Kidney (tissue), 22 donors: ENCODE measurements at places on chromosomes 2 and 18. TPM values are rescaled to one million over a fixed set of nuclear protein-coding genes. Genes with fewer than 3 reads are reported as not detected.

GRCh38 chr2:47127862-47128543 lies 27.1 kb downstream of the STPG4 start:
- DNase-seq: no peak

GRCh38 chr18:63895190-63895589 lies 7.7 kb downstream of the SERPINB2 start:
- no peak for DNase-seq

DNA sequence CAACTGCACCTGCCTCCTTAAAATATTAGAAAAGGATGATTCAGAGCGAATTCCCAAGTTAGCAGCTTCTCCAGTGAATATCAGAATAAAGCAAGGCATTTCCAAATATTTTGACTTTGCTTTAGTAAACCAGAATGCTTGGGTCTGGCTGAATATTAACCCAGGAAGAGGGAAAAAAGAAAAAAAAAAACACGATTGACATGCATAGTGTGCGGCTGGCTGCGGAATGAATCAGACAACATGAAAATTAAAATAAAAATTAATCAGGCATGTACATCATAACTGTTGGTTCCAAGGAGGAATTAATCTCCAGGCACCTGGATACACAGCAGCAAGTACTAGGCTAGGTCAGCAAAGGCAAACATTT lies 105.8 kb upstream of the NCKAP5 start:
- no peak for DNase-seq

DNA sequence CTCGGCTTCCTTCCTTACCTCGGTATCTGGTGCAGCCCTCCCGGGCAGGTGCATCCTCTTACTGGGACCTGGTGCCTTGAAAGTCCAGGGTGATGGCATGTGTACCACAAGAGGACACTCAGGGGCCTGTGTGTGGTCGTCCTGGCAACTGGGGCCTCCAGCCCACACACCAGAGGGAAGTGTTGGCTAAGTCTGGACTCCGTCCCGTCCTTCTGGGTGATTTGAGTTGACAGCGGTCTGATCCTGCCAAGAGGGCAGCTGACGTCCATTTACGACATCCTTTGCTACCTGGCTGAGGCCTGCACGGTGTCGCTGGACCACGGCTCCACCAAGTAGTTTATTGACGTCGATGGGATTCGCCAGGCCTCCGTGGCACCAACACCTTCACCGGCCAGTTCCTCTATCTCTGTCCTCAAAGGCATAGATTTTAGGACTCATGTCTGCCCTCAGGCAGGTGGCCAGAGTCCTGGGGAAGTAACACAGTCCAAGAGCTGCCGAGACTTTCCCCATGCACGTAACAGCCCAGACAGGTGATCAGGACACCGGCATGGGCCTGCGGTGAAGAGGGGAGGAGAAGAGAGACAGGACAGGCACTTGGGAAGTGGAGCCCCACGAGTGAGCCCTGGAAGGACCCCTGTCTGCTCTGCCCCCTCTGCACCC lies 186.0 kb upstream of the HDAC4 start:
- no peak for DNase-seq

- DNase-seq: no peak
Measured at GRCh38 chr2:223759569-223760430, 77.6 kb downstream of the AP1S3 start.

DNA sequence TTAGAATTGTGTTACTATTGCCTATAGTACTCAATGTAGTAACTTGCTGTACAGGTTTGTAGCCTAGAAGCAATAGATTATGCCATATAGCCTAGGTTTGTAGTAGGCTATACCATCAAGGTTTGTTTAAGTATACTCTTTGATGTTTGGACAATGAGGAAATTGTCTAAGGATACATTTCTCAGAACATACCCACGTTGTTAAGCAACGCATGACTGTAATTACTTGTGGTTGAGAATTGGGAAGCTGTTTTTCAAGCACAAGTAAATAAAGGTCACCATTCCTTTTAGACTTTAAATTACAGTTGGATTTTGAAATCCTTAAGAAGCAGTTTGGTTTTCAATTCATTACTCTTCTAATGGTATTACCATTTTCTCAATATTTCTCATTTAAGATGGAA lies 89.8 kb upstream of the KCNH7 start:
- DNase-seq: no peak

GRCh38 chr18:23154030-23154429 lies 18.7 kb downstream of the CABLES1 start:
- no peak for DNase-seq

DNA sequence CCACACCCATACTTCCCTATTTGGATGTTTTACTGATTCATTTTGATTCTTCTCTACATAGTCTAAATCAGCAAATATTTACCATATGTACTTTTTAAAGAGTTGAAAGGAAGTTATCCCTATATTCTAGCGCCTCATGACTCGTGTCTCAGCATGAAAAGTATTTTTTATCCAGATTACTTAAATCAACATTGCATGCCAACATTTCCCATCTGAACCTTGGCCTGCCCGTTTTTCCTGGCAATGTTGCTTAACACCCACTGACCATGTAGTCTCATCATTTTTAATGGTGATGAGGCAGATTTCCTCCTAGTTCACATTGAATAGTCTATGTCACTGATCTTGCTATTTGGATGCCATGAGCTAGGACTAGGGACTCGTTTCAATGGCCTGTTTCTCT lies 13.2 kb upstream of the SCYGR5 start:
- DNase-seq: no peak

GRCh38 chr18:49456794-49457193 lies 3.7 kb downstream of the DYM start:
- no peak for DNase-seq

GRCh38 chr18:24530630-24531111 lies 70.2 kb downstream of the HRH4 start:
- DNase-seq: peak; percentile 75

- DNase-seq: no peak
Measured at GRCh38 chr2:217636991-217637561, 365.7 kb downstream of the TNS1 start.

- DNase-seq: no peak
Measured at GRCh38 chr2:19617257-19617848, 258.9 kb upstream of the OSR1 start.

DNA sequence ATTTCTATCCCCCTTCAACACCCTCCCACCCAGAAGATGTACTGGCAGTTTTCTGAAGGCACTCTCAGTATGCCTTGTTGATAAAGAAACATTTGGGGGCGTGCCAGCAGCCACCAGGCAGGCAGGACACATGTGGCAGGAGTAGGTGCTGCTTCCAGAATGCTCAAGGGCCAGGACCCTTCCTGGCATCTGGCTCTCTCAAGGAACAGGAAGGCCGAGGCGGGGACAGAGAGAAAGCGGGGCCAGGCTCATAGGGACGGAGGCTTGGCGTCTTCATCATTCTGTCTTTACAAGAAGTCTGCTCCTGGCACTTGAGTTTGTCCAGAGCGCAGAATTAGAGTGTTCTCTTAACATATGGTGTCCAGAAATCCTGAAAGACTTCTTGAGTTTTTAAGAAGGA lies 121.6 kb downstream of the FAM210A start:
- no peak for DNase-seq

DNA sequence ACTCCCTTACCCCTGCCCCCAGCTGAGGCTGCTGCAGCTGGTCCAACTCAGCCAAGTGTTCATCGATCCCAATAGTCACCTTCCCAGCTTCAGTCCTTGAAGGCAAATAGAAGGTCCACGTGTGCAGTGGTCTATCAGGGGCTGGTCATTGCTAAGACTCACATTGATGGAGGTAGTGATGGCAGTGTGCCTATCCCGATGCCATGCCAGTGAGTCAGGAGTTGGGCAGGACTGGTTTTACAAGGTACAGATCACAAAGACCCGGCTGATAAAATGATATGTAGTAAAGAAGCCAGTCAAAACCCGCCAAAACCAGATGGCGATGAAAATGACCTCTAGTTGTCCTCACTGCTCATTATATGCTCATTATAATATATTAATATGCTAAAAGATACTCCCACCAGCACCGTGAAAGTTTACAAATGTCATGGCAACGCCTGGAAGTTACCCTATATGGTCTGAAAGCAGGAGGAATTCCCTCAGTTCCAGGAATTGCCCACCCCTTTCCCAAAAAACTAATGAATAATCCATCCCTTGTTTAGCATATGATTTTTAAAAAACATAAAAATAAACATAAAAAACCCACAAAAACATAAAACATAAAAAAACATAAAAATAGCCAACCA lies 2.9 kb upstream of the C2orf80 start:
- no peak for DNase-seq

DNA sequence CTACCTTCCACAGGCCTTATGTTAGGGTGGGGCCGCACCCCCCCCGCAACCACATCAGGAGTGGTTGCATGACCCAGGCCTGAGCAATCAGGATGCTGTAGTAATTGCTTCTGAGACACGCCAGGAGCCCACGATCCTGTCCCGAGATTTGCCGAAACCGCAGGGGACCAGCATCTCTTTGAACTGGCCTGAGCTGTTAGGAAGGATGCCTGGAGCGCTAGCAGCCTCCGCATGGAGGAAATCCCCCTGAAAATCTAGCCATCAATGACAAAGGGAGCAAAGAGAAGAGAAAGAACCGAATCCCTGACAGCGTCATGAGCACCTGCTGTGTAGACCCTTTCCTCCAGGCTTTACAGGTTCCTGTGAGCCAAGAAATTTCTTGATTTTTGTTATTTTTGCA lies 8.7 kb upstream of the TEX44 start:
- no peak for DNase-seq

- DNase-seq: no peak
Measured at GRCh38 chr2:86055314-86055713, 50.4 kb downstream of the POLR1A start.

- DNase-seq: no peak
Measured at GRCh38 chr18:13716916-13717315, 9.4 kb downstream of the FAM210A start.

DNA sequence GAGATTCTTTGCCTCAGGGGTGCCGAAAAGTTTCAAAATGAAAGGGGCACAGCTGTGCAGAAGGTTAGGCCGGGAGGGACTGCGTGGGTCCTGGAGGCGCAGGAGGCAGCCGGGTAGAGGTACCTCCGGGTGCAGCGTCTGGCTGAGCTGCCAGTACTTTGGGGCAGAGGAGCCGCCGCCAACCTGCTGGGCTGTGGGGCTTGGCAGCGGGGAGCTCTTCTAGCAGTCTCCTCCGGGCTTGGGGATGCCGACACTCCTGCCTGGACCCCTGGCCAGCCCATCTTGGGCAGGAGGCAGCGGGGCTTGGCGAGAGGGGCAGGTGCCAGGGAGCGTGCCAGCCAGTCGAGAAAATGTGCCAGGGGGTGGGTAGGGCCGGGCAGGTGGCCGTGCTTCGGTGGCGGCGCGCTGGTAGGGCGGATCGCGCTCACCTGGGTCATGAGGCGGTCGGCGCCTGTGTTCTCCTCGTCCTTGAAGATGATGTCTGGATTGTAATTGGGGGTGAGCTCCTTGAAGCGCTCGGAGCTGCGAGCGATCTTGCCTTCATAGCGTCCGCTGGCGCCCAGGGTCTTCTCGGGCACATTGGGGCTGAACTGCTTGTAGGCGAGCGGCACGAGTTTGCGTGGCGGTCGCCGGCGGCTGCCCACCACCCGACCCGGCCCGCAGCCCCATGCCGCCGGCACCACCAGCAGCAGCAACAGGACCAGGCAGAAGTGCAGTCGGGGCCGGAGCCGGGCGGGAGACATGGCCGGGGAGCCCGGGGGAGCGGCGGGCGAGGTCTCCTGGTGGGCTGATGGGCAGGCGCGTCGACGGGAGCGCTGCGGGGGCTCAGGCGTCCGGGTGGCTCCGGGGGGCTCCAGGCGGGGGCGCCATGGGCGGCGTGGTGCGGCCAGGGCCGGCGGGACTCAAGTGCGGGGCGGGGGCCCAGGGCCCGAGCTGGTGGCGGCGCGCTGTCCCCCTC lies 717 bp downstream of the IHH start:
- DNase-seq: peak; percentile 76

DNA sequence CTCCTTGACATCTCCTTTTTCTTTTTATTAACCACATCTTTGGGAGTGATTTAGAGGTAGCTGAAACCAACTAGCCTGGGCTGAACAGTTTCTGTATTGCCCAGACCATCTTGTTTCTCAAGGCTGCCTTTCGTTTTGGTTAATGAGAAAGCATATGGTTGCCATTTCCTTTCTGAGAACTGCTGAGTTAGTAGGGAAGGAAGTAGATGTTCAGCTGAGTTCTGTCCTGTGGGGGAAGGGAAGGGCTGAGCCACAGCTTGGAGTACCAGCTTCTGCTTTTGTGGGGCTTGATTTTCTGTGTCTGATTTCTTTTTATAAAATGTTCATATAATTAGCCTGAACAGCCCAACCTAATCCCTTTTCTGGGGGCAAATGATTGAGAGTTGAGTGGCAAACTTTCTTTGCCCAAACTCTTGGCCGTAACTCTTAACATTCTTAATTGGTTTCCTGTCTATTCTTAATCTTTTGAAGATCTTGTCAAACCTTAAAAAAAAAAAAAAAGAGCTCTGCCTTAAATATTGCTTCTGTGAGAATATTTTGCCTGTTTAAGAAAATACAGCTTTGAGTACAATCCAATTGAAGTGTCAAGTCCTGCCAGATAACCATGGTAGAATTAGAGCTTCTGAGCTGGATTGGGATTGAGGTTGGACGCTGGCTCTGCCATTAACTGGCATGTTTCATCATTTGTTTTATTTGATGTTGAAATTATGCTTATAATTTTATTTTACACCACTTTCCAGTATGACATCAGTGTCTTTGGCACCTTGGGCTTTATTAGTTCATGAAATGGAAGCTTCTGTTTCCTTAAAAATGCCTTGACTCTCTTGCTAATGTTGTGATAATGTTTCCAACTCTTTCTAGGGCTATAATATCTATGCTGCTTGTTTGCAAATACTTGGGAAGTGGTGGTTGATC lies 1.9 kb upstream of the NABP1 start:
- no peak for DNase-seq

- peak; percentile 18 for DNase-seq
Measured at GRCh38 chr2:120476141-120476540, 130.2 kb downstream of the INHBB start.

NMUR1 gene
- 0.94 TPM for total RNA-seq

ZC3H8 gene
- 6.8 TPM for total RNA-seq

PLB1 gene
- total RNA-seq: 6.8 TPM

SPDYA gene
- total RNA-seq: 1.6 TPM

RND3 gene
- total RNA-seq: 26.1 TPM

TMEM185B gene
- total RNA-seq: 28.1 TPM

DSG3 gene
- total RNA-seq: not detected
